ENCODE measurements at places on chromosomes 7 and 10.

DNA sequence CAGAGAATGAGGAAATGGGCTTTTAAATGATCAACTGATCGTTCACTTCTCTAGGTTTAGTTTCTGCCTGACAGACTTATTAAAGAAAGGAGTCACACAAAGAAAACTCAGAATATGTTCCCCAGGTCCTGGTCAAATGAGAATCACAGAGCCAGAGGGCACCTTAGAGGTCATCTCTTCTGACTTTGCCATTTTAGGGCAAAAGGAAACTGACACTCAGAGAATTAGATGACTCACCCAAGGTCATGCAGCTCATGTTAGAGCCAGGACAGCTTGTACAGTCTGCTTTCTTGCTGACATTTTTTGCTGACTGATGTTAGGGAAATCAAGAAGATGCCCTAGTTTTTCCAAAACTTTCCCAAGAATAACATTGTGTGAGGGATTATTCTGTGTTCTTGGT lies 312.7 kb upstream of the SP8 start:
- DNase-seq, result peak; percentile 15

GRCh38 chr7:41886262-41886900 lies 183.5 kb upstream of the INHBA start:
- DNase-seq, result no peak

DNA sequence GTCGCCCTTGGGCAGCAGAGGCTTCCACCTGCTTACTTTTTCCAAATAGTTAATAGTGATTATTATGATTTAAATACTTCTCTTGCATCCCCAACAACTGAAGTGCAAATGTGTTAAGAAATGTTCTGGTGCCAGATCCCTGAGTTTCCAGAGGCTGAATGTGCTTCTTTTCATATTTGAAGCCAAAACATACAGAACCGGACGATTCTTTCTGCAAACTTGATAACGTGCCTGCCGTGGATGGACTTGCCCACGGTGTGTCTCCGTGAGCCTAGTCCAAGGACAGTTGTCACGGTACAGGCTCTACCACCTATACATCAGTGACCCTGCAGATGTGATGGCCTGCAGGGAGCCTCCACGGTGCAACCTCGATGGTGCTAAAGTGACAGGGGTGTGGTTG lies 198.6 kb upstream of the LYZL2 start:
- DNase-seq, result no peak

- peak; percentile 25 for DNase-seq
Measured at GRCh38 chr7:3673524-3673923, 372.5 kb downstream of the SDK1 start.

GRCh38 chr10:79084972-79085597 lies 16.3 kb downstream of the ZMIZ1 start:
- no peak for DNase-seq

DNA sequence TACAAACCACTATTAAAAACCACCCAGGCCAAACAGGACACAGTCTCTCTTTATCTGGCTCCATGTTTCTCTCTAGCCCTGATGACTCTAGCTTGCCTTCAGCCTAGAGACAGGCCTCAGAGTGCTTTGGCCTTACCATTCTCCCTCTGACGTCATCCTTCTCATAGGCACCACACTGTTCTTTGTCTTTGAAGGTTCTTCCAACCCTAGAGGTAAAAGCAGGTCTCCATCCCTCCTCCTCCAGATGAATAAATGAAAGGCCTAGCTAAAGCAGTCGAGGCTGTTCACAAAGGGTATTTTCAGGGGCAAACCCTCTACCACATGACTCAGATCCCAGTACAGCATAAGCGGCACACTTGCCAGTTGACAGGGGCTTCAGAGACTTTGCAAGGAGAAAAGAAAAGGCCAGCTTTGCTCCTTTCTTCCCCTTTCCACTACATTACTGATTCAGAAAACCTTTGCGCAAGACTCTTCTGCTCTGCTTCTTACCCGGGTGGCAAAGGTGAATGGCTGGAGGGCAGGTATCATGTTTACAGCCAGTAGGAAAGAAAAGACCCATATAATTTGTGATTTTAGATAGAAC lies 14.8 kb downstream of the NFE2L3 start:
- DNase-seq, result no peak

- no peak for DNase-seq
Measured at GRCh38 chr10:51257511-51258248, 183.4 kb downstream of the PRKG1 start.

DNA sequence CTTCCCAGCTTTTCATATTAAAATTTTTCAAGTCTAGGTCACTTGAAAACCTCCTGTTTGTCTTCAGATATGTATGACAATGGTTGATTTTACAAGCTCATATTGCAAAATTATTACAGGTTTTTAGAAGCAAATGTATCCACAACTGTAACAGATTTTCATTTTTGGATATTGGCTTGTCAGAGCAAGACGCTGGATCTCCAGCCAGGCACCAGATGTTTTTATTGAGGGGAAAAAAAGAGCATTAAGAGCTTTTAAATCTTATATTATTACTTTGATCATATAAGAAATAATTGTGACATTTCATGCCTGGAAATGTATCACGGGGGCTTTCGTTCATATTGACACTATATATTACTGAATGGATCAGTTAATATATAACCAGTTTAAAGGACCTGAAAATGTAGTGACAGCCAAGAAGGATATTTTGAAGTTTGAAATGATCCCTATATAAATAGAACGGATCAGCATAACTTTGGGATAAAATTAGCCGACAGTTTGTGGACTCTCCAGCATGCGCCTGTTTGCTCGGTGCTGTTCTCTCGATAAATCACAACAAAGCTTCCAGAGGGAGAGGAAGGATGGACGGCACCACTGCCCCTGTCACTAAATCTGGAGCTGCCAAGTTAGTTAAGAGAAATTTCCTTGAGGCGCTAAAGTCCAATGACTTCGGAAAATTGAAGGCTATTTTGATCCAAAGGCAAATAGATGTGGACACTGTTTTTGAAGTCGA lies at the start of gene ASB4:
ASB4 (plus strand) TSS at position 553 of the 733 bp plus-strand sequence; CDS start at position 582, 29 bp downstream.
- DNase-seq, result no peak

DNA sequence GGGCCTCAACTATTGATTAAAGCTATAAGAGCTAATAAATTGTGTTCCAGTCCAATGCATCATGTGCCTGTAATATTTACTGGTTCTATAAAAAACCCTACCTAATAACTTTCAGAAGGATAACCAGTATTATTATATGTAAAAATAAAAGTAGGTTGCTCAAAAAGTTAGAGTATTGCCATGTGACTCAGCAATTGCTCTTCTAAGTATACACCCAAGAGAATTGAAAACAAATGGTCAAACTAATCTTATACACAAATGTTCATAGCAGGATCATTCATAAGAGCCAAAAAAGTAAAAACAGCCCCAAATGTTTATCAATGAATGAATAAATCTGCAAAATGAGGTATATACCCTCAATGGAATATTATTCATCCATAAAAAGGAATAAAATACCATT lies 89.5 kb upstream of the TES start:
- DNase-seq, result no peak
